ENCODE measurements at places on chromosomes 12 and 14.

DNA sequence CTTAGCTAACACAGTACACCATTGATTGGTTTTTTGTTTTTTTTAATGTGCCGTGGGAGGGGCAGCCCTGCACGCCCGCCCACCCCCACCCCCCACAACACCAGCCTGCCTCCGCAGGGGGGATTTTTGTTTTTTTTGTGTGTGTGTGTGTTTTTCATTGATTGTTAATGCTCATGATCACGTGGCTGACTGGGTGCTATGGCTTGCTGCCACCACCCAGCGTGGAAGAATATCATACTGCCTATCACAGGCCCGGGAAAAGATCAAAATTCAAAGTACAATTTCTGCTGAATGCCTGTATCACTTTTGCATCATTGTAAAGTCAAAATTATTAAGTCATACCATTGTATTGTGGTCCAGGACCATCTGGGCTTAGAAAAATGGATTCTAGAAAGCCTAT is 8.3 kb downstream of the RESF1 start:
- DNase-seq, result no peak

DNA sequence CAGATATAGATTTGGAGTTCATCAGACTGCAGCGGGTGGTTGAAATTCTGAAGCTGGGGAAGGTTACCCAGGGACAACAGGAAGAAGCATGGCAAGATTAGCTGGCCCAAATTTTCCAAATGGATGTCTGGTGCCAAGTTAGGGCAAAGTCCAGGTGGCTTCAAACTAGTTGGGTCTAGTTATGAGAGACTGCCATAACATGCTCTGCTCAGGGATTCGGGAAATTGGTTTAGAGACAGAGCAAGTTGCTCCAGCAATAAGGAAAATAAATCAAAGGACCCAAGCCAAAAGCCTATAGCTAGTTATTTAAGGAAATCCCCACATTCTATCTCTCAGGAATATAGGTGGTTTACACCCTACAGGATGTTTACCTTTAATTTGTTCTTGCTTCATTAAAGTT is 125.7 kb upstream of the BTG1 start:
- no peak for DNase-seq

- DNase-seq, result no peak
Observed at GRCh38 chr12:16021676-16022075, 110.5 kb downstream of the DERA start.

- DNase-seq, result no peak
Observed at GRCh38 chr12:93569301-93569655, 3.2 kb upstream of the SOCS2 start.

DNA sequence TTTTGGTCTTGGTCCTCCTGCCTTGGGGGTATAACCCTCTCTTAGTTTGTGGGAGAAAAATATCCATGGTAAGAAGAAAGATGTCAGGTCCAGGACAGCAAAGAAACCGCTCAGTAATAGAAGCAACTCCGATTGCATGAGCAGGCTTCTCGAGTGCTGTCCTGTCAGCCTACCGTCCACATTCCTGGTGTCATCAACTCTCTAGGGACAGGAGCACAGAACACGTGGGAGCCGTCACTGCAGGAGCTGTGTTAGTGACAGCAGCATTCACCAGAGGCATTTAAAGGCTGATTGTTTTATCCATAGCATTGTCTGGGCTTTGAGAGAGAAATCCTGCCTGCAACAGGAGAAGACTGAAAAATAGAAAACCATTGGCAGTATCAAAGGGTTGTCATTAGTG is 244.2 kb downstream of the CACNA1C start:
- no peak for DNase-seq

DNA sequence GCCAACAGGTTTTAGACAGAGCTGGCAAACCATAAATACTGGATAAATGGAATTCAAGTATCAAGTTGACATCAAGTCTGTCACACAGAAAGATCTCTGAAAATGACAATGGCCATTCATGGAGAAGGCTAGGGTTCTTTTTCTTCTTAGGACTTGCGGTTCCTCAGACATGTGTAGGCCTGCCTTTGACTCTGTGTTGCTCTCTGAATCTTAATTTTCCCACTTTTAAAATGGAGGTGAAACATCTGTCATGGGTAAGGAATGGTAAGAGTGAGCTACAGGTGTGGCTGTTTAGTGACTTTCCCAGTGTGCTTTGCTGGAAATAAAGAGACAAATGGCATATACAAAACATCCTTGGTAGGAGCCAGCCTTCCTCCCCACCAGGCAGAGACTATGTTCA is 79.2 kb downstream of the PTCSC3 start:
- DNase-seq, result no peak

GRCh38 chr12:130971925-130972585 is 18.3 kb downstream of the ADGRD1 start:
- no peak for DNase-seq

- no peak for DNase-seq
Observed at GRCh38 chr12:133107121-133107520, 23.0 kb downstream of the ZNF891 start.

DNA sequence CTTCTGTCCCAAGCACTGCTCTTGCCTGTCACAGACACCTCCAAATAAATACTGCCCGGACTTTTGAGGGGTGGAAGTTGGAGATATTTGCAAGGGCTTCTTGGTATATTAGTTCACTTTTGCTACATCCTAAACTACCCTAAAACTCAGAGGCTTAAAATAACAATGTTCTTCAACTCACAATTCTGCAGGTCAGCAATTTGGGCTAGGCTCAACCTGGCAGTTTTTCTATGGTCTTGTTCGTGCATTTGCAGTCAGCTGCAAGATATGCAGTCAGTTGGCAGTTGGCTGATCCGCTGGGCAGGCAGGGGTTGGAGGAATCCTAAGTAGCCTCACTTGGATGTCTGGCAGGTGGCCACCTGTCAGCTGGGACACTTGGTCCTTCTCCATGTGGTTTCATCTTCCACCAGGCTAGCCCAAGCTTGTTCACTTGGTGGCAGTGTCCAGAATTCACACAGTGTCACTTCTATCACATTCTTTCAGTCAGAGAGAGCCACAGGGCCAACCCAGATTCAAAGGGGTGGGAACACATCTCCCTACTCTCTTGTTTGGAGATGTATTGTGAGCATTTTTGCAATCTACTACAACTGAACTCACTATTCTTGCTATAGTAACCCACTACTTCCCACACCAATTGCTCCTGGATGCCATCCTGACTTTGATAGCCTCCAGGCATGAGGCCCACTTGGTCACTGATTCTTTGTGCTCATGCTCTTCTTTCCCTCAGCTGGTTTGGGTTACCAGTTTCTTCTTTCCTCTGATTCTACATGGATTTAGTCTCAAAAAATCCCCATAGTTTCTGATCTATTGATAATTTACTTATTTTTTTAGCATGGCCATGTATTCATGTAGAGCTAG is 27.8 kb upstream of the CAPRIN2 start:
- DNase-seq, result no peak

DNA sequence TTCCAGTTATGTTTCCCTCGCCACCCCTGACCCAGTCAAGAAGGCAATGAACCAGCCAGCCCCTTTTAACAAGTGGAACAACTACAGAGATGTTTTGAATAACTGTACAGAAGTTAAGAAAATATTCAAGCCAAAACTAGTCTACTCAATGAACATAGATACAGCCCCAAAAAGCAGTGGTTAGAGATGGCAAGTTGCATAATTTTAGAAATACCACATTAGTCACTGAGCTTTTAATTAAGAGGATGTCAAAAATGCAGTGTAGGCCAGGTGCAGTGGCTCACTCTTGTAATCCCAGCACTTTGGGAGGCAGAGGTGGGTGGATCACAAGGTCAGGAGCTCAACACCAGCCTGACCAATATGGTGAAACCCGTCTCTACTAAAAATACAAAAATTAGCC is 27.2 kb downstream of the PROX2 start:
- DNase-seq, result no peak

- DNase-seq, result no peak
Observed at GRCh38 chr14:38210587-38211216, 3.0 kb downstream of the SSTR1 start.

- no peak for DNase-seq
Observed at GRCh38 chr14:65373016-65373670, 39.4 kb upstream of the FUT8 start.

GRCh38 chr12:94121886-94122285 is 26.5 kb upstream of the PLXNC1 start:
- no peak for DNase-seq

DNA sequence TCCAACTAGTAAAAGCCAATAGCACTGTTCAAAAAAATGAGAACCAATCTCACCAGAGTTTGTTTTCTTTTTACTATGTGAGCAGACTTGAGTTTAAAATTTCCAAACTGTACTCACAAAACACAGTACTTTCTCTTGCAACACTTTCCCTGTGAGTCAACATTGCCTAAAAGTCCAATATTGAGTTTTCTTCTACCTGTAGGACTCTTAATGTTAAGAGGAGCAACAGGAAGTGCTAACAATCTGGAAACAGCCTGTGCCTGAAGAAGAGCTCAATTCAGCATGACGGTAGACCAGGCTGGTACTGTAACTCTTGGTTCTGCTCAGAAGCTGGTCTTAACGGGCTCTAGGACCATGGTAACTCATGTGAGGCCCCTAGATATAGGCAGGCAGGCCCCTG is 144.3 kb downstream of the MED13L start:
- DNase-seq, result no peak

DNA sequence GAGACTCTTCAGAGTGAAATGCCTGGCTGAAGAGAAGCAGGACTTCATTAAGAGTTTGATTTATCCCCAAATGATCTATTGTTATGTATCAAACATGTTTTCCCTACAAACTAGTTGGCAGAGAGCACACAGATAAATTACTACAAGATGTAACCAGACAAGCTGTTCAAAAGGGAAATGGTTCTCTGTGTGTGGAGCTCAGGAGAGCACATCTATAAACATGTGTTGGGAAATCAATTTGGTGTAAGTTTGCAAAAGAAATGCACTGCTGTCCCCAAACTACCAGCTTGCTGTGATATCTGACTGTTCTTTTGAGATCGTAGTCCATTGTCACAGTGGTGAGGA is 159.2 kb downstream of the PAH start:
- no peak for DNase-seq

- DNase-seq, result no peak
Observed at GRCh38 chr14:59347915-59348314, 117.3 kb downstream of the GPR135 start.

- DNase-seq, result no peak
Observed at GRCh38 chr14:51674294-51675002, 22.7 kb downstream of the FRMD6 start.

- DNase-seq, result no peak
Observed at GRCh38 chr14:95125915-95126314, 31.4 kb downstream of the DICER1 start.

All from activated CD4-positive, alpha-beta T cell treated with anti-CD3 and anti-CD28 coated beads for 24 hours (primary cell).